ENCODE measurements at places on chromosomes 6 and 20.

GRCh38 chr20:47614703-47615309 lies 113.1 kb downstream of the NCOA3 start:
- DNase-seq: no peak

DNA sequence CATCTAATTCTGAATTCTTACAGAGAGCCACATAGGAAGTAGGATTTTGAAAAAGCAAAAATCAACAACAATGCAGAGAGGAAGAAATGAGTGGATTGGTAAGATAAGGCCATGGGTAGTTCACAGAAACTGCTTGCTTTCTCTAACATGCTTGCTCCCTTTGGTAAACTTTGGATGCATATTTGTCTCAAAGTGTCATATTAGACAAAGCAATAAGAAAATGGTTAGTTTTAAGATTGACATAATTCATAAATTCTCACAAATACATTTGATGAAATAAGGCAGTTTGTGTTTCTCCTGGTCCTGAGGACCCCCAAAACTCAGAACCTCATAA lies 31.7 kb downstream of the UTRN start:
- no peak for DNase-seq

DNA sequence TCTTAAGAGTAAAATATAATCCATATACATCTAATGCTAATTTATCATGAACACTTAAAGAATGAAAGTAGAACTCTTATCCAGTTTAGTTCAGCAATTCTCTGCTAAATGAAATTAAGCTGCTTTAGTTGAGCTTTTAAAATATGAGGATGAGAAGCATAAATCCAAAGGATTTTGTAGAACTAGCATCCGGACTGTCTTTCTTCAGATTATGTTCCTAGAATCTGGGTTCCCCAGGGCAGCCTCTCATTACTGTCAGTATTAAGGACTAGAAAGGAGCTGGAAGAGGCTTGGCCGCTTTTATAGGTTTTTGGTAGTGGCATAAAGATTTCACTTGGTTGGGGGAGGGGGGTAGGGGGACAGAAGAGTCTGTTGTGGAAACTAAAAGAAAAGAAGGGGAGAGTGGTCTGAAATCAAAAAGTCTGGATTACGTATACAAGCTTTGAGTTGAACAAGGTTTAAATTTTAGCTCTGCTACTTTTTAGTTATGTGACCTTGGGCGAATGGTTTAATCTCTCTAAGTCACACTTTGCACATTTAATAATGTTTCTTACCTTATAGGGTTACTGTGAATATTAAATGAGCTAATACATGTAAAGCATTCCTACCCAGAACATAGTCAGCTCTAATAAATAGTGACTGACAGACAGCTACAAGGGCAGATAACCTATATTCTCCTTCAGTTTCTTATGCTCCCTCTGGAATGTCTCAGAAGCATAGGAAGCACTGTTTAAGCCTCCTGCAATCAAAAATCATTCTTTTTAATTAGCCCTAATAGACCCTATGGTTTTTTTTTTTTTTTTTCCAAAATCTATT lies 3.7 kb downstream of the SGK1 start:
- no peak for DNase-seq

DNA sequence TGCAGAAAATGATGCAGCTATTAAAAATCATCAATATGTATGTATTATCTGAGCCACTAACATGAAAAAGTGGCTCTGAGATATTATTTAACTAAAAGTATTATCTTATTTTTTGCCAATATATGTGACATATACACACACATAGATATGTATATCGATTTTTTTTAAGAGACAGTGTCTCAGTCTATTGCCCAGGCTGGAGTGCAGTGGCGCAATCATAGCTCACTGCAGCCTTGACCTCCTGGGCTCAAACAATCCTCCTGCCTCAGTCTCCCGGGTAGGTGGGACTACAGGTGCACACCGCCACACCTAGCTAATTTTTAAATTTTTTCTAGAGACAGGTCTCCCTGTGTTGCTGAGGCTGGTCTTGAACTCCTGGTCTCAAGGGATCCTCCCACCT lies 1.6 kb upstream of the TRAF3IP2 start:
- no peak for DNase-seq

- DNase-seq: no peak
Measured at GRCh38 chr20:9628141-9628540, 113.8 kb downstream of the LAMP5 start.

- no peak for DNase-seq
Measured at GRCh38 chr6:140970485-140970884, 1162.2 kb upstream of the GJE1 start.

GRCh38 chr6:149166747-149167146 lies 150.8 kb upstream of the TAB2 start:
- DNase-seq: no peak

DNA sequence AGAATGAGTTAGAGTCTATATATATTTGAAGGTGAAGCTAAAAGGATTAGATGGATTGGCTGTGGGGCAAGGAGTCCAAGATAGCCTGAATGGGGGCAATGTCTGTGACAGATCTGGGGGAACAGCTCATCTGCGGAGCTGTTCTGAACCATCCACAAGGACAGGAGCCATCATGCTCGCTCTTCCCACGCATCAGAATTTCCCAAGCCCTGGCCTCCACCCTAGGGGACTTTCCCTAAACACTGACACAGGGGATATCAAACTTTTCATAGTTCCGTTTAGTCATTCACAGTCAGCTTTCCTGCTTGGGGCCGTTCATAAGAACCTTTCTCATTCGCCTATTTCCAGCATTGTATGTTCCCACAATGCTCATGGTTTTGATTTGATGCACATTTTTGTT lies 37.6 kb upstream of the CCN6 start:
- peak; percentile 54 for DNase-seq

DNA sequence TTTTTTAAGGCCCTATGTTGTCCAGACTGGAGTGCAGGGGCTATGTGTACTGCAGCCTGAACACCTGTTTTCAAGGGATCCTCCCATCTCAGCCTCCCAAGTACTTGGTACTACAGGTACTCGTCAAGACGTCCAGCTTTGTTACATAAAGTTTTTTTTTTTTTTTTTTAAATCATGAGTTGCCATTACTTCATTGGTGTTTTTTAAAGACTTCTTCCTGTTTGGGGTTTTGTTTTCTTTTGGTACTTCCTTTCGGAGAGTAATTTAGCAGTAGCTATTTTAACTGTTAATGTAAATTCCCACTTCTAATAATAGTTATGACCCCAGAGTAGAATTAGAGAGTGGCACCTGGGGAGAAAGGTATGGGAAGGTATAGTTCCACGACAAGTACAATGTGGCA lies 10.5 kb downstream of the ZNFX1 start:
- no peak for DNase-seq

GRCh38 chr6:119233312-119233984 lies 116.1 kb downstream of the MAN1A1 start:
- no peak for DNase-seq

DNA sequence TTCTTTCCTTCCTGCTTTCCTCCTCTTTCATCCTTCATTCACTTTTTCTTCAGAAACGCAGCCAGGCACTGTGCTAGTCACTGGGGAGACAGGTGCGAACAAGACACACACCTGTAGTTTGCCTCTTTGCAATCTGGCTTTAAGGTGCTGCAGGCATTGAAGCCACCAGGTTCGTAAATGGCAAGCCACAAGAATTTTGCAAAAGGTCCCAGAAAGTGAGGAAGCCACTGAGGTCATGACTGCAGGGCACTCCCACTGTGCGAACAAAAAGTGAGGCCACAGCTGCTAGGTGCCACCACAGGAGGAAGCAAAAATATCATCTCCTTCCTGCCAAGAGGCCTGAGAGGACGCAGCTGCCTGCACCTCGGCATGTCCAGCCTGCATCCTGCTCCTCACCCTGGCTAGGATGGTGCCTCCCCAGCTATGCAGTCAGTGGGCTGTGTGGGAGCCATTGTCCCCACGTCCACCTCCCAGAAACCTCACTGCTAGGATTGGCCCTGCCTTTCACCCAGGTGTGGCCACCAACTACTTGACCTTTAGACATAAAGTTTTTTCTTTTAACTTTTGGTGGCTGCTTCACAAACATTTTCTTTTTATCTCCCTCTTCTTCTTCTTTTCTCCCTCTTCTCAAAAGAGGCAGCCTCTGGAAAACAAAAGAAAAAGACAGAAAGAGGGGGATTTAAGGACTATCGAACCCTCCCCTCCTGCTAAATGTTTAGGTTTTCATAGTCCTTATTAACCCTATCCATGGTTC lies 230.8 kb downstream of the BCAS1 start:
- DNase-seq: no peak

GRCh38 chr6:106823058-106823457 lies 151.5 kb downstream of the CD24 start:
- no peak for DNase-seq

- no peak for DNase-seq
Measured at GRCh38 chr20:54717983-54718382, 242.6 kb downstream of the DOK5 start.

- DNase-seq: no peak
Measured at GRCh38 chr6:137378090-137378369, 116.2 kb downstream of the OLIG3 start.

DNA sequence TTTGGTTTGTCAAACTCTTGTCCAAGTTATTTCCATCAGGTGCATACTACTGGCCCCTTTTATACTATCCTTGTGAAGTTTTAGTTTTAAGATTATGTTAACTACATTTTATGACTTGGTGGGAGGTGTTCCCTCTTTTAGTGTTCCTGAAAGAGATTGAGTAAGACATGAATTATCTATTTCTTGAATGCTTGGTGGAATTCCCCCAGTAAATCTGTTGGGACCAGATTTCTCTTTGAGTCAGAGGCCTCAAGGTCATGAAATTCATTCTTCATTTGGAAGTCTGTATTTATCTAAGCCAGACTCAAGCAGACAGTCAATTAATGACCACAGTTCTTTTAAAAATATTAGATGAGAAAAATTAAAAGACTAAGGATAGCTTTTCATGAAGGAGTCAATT lies 81.3 kb downstream of the MOXD1 start:
- DNase-seq: no peak

- no peak for DNase-seq
Measured at GRCh38 chr6:148247386-148248063, 95.1 kb upstream of the SASH1 start.

GRCh38 chr20:2314759-2315439 lies 19.1 kb downstream of the TGM3 start:
- no peak for DNase-seq

DNA sequence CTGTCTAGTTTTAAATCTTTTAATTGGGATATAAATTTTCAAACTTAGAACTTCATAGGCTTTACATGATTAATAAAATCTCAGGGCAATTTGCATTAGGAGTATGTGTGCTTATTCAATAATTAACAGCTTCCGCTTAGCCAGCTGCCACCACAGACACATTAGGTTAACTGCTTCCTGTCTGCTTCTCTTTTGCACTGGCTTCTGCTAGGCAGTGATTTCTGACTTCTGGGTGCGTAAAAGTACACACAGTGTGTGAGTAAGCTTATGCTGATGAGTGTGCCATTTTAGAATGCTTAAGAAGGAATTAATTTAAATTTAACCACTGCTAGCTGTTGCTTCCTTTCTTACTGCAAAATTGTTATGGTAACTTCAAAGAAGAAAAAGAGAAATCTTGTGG lies 73.9 kb downstream of the F13A1 start:
- DNase-seq: no peak

DNA sequence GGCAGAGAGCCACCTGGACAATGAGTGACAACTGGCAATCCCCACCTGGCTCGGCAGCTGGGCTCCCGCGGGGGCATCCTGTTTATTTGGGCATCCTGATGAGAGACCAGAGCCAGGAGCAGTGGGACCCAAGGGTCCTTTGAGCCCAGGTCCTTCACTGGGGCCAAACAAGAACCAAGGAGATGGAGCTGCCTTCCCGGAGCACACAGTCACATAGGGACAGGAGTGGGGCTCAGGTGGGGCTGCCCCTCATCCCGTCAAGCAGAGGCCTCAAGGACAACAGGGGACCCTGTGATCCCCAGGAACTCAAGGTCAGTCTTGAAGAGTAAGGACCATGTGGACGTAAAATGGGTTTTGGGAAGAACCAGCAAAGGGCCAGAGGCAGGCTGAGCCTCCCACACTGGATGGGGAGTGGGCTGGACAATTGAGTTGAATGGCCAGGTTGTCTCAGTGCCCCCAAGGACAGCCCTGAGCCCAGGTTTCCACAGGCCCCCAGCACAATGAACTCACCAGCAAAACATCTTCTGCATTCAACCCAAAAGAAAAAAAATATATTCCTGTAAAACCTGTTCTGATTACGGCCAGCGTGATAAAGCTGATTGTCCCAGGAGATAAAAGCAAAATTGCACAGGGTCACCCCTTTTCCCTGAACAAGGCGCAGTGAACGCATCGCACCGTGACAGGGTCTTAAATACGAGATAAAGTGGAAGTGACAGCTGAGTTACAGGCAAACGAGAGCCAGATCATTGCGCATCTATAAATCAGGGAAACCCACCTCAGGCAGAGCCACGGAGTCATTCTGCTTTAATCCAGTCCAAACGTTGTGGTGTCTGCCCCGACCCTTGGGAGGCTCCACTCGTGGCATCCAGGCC lies 86.2 kb downstream of the ANKRD60 start:
- DNase-seq: no peak

GRCh38 chr6:138441965-138442364 lies 37.9 kb downstream of the HEBP2 start:
- DNase-seq: no peak

DNA sequence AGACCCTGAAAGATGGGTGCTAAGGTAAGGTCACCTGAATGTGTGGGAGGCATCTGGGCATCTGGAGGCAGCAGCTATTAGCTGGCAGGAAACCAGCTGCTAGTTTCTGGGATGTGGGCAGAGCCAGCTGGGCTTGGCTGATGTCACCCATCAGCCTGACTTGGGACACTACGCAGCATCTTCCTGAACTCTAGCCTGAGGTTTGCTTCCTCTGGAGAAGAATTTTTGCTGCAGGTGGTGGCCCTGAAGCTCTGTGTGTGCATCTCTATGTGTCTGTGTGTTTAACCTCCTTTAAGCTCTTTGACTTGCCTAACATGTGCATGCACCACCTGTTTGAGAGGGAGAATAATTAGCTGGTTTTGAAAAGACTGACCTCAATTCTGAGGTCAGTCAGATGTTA lies 465.1 kb upstream of the CHD6 start:
- DNase-seq: no peak

- DNase-seq: no peak
Measured at GRCh38 chr6:2652611-2653010, 98.1 kb downstream of the MYLK4 start.

DNA sequence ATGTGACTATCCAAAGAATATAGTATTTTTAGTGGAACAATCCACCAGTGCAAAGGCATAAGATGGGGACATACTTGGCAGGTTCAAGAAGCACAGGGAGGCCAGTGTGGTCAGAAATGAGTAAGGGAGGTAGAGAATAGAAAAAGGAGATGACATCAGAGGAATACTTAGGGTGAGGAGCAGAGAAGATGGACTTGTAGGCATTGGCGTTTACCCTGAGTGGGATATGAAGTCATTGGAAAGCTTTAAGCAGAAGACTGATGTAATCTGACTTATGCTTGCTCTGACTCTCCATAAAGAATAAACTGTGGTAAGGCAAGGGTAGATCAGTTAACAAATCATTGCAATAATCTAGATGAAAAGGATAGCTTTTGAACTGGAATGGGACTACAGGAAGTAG lies 228.7 kb downstream of the GJA1 start:
- no peak for DNase-seq

GRCh38 chr6:136609873-136610706 lies 59.9 kb upstream of the MAP7 start:
- no peak for DNase-seq

GRCh38 chr20:50127587-50128519 lies 14.9 kb upstream of the UBE2V1 start:
- no peak for DNase-seq

All from stimulated activated CD4-positive, alpha-beta T cell treated with anti-CD3 and anti-CD28 coated beads, Interleukin-12 subunit alpha, Interleukin-12 subunit beta, amount 100 ng/mL, for 4 hours (primary cell).